NCI-H1048 (cell line): ENCODE measurements at places on chromosomes 12 and 14.

- DNase-seq = no peak
These were observed 169.2 kb downstream of the PAWR start for GRCh38 chr12:79521576-79521975.

DNA sequence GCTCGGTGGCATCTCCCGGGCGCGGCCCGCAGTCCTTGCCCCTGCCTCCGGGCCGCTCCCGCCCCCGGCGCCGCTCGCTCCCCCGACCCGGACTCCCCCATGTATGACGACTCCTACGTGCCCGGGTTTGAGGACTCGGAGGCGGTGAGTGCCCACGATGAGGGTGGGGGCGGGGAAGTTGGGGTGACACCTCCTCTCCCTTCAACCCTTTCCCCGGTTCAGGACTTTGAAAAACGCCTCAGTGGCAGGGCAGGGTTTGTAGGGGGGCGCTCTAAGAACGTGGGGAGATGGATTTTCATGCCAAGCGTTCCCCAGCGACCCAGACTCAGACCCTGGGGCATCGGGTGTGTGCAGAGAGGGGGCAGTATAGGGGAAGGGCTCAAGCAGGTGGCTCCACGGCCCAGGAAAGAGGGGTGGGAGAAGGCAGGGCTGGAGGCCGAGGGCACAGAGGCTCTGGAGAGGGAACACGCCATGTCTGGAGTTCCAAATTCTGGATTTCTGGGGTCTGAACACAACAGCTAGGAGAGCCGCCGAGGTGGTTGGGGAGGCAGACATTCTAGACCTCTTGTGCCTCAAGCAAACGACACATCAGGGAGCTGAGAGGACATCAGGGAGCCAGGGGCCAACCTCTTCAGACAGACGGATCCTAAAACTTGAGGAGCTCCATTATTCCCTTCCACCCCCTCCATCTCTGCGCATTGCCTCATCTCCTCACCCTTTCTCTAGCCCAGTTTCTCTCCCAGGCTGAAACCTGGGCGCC is 715 bp downstream of the CACNB3 start:
- DNase-seq = no peak

- DNase-seq = no peak
These were observed 202.6 kb upstream of the AVPR1A start for GRCh38 chr12:63353559-63353958.

DNA sequence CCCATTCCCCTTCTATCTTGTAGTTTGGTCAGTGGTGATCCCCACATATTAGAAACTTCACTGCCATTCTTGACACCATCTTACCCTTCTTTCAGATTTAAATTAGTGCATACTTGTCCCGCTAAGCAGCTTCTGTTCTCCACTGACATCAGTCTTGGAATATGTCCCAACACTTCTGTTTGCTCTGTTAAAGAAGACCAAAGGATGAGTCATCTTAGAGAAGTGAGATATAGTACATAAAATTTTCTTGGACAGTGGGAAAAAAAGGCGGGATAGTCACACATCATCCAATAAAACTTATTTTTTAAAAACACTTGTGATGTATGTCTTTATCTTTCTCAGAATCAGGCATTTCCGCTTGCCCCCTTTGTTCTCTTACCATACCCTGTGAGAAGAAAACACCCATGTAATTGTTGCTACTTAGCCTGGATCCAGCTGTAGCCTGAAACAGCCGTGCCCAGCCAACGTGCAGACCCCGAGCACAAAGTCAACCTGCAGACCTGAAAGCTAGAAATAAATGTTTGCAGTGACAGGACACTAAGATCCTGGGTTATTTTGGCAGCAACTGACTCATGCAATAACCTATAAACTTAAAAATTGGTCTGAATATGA is 100.1 kb upstream of the PDE3A start:
- DNase-seq = no peak

DNA sequence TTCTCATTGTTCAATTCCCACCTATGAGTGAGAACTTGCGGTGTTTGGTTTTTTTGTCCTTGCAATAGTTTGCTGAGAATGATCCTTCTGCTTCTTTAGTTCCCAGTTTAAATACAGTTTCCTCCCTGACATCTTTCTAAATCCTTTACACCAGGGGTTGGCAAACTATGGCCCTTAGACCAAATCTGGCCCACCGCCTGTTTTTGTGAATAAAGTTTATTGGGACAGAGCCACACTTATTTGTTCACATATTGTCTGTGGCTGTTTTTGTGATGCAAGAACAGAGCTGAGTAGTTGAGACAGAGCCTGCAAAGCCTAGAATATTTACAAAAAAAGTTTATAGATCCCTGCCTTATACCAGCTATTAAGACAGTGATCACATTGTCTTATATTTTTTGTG is 53.7 kb downstream of the SERPINA10 start:
- no peak for DNase-seq

GRCh38 chr14:82488473-82488872 is 954.8 kb upstream of the SEL1L start:
- no peak for DNase-seq

DNA sequence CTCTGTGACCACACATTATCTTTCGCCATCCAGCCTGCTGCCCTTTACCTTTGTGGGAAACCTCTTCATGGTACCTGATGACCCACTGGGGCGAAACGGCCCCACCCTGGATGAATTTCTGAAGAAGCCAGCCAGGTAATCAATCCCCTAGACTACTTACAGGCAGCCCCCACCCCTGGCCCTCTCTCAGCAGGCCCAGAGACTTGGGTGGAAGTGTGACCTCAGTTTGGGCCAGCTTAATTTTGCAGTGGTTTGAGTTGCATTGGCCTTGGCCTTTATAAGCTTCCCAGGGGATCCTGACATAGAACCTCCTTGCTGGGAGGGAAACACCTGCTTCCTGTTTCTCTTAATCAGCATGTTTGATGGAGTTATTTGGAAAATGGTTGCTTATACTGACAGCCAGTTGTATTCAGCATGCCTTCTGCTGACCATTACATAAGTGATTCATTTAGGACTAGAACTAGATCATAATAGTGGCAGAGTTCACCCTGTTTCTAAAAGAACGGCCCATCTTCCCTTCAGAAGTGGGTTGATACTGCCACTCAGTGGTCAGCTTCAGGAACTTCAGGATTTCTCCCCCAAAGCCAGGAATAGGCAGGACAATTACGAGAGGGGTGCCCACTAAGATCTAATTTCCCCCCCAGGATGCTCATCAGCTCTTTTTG is 6.1 kb downstream of the SDR39U1 start:
- DNase-seq = no peak

GRCh38 chr12:56434828-56435227 is 14.4 kb downstream of the TIMELESS start:
- DNase-seq = no peak

DNA sequence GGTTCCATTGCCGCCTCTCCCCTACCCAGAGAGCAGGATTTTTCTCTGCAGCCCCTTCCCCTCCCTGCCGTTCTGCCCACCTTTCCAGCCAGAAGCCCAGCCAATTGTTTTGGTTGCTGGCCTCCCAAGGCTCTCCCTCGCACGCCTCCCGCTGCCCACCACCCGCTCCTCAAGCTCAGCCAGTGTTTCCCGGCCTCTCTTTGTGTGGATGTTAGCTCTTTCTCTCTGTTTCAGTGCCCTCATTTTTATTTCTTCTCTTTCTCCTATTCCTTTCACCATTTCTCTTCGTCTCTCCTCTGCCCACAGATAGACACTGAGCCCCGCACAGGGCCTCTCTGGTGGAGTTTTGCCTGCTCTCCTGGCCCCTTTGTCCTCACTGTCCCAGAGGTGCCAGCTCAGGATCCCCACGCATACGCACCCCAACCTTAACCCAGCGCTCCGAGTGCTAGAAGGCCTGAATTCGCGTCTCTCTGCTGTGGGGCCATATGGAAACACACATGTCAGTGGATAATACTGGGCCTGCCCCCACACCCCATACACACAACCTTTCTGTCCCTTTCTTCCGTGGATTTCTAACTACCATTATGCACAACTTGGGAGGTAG is 54.9 kb downstream of the SMUG1 start:
- no peak for DNase-seq

DNA sequence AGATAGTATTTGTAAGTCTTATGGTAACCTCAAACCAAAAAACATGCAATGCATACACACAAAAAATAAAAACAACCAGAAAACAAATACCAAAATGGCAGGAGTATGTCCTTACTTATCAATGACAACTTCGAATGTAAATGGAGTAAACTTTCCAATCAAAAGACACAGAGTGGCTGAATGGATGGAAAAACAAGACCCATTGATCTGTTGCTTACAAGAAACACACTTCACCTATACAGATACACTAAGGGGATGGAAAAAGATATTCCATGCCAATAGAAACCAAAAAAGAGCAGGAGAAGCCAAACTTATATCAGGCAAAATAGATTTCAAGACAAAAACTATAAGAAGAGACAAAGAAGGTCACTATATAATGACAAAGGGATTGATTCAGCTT is 8.7 kb upstream of the DCAF5 start:
- DNase-seq = no peak

- peak; percentile 63 for DNase-seq
These were observed 261 bp upstream of the RNU7-1 start for GRCh38 chr12:6943389-6943721.

GRCh38 chr14:50030036-50030435 is 86.3 kb downstream of the VCPKMT start:
- DNase-seq = no peak

DNA sequence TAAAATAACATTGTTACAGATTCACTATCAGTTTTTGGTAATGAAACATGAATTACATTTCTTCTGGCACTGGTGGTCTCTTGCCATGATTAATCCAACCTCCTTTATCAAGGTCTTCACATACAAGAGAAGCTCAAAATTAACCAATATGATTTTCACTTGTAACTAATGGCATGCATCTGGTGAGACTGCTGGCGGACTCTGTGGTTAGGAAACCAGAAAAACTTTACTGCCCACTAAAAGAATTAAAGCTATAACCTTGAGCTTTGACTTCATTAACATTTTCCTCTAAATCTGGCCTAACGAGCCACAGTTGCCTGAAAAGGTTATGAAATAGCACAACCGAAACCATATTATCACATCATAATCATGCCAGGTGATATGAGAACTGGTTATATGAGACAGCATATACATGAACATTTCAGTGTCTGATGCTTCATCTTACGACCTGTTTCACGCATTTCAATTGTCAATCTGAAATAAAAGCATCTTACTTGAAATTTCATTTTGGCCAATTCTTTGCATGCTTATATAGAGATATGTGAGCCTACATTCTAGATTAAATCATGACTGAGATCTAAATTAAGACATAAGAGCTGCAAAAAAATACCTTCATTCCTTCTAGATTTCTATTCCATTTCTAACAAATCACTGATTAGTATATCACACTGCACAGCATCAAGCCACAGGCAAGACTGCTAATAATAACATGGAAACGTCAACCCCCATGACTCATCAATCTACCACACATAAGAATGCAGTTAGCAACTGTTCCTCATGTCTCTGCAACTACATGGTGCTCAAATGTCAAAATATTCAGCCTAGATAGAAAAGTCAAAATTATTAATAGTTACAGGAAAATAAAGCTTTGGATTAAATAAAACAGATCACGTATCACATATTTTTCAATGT is 89.3 kb downstream of the OSBPL8 start:
- DNase-seq = no peak

- no peak for DNase-seq
These were observed 243 bp upstream of the TOMM20L start for GRCh38 chr14:58395562-58395811.

GRCh38 chr12:72025524-72025923 is 86.9 kb downstream of the TPH2 start:
- DNase-seq = no peak

GRCh38 chr12:57097554-57097835 is 8.6 kb downstream of the NAB2 start:
- DNase-seq = no peak

DNA sequence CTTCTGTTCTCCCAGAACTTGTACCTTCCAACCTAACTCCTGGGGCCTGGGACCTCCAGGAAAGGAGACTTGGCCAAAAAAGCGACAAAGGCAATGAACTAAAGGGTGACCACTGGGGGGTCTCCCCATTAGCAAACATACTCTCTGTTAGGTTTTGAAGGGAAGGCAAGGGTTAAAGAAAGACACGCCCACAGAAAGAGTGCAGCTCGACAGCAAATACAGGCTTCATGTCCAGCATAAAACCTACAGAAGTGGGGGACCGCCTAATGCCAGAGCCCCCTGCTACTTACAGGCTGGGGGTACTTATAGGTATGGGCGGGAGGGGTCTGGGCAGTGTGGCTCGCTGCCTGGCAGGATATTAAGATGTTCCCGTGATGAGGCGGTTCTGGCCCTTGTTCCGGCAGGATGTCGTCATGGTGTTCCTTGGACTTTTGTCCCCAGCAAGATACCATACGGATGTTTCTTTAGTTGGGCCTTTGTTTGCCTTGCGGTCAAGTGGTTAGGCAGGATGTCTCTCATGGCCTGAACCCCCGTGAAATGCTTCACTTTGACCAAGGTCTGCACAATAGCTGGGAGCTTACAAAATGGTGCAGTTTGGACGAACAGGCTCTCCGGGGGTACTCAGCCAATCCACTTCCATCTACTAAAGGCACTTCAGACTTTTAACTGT is 53.4 kb downstream of the PRMT8 start:
- no peak for DNase-seq

GRCh38 chr12:112341046-112341825 is 41.0 kb downstream of the HECTD4 start:
- DNase-seq = no peak

- DNase-seq = no peak
These were observed 1.5 kb downstream of the CYP46A1 start for GRCh38 chr14:99685596-99685995.

GRCh38 chr12:32727237-32727636 is 28.5 kb downstream of the YARS2 start:
- DNase-seq = no peak

DNA sequence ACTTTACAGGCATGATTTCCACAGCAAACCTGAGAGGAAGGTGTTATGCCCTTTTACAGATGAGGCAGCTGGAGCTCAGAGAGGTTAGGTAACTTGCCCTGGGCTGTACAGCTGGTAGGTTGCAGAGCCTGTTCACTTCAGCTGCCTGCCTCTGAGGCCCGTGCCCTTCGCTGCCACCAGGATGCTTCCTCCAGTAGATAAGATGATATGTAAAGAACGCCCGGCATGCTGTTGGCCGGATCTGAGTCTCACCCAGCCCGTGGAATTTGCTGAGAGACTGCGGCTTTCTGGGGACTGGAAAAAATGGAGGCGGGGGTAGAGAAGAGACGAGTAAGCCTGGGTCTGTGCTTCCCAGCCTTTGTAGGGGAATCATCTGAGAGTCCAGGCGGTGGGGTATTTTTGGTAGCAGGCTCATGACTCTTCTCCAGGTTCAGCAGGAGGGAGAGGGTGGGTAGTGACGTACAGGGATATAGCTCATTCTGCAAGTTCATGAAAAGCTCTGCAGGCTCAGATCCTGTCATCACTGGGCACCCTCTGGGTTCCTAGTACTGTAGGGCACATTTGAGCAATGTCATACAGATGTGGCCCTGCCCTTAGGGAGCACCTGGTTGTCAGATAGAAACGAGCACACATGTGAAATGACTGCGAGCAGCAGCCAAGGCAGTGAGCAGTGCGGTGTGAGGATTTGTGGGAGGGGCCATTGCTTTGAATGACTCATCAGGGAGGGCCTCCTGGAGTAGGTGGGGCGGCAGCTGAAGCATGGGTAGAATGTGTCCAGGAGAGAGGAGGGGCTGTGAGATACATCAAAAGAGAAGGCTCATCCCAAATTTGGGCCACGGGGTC is 159.4 kb downstream of the TSPAN9 start:
- no peak for DNase-seq

- DNase-seq = no peak
These were observed 52.1 kb downstream of the C14orf132 start for GRCh38 chr14:96091149-96091693.

- no peak for DNase-seq
These were observed 405.2 kb upstream of the FLRT2 start for GRCh38 chr14:85124631-85125290.

GRCh38 chr12:47818007-47818376 is 1.7 kb downstream of the HDAC7 start:
- no peak for DNase-seq
